Regular cardiac myocyte (primary cell): ENCODE measurements at places on chromosomes 7 and 10. TPM values are rescaled to one million over a fixed set of nuclear protein-coding genes. Genes with fewer than 3 reads are reported as not detected.

NPSR1 gene
- total RNA-seq, result not detected in 2 replicates

C10orf67 gene
- total RNA-seq, result 0.19 TPM in 1 of 2 replicates, not detected in the other

KLF14 gene
- under 0.01 TPM in 1 of 2 replicates, not detected in the other for total RNA-seq

ZNF32 gene
- total RNA-seq, result 27.3 and 29.9 TPM in 2 replicates

SUV39H2 gene
- total RNA-seq, result 11.6 and 30.5 TPM in 2 replicates

EFCAB10 gene
- total RNA-seq, result 0.56 TPM in 1 of 2 replicates, not detected in the other

IL2RA gene
- not detected in 2 replicates for total RNA-seq

PON3 gene
- under 0.01 TPM in 2 replicates for total RNA-seq

TCF7L2 gene
- total RNA-seq, result 1.2 and 1.7 TPM in 2 replicates

RBP4 gene
- 0.28 TPM in 1 of 2 replicates, not detected in the other for total RNA-seq

PNLIPRP1 gene
- not detected in 2 replicates for total RNA-seq

TMEM139 gene
- total RNA-seq, result not detected in 2 replicates

AKR1C4 gene
- total RNA-seq, result not detected in 2 replicates

ELFN1 gene
- 0.38 and 0.56 TPM in 2 replicates for total RNA-seq

MBL2 gene
- not detected in 2 replicates for total RNA-seq

GBF1 gene
- total RNA-seq, result 20.9 and 30.3 TPM in 2 replicates

ANKRD7 gene
- 0.19 and 0.28 TPM in 2 replicates for total RNA-seq
